Thyroid gland (tissue), 4 donors: ENCODE measurements at places on chromosomes 2 and 18. TPM values are rescaled to one million over a fixed set of nuclear protein-coding genes. Genes with fewer than 3 reads are reported as not detected.

DNA sequence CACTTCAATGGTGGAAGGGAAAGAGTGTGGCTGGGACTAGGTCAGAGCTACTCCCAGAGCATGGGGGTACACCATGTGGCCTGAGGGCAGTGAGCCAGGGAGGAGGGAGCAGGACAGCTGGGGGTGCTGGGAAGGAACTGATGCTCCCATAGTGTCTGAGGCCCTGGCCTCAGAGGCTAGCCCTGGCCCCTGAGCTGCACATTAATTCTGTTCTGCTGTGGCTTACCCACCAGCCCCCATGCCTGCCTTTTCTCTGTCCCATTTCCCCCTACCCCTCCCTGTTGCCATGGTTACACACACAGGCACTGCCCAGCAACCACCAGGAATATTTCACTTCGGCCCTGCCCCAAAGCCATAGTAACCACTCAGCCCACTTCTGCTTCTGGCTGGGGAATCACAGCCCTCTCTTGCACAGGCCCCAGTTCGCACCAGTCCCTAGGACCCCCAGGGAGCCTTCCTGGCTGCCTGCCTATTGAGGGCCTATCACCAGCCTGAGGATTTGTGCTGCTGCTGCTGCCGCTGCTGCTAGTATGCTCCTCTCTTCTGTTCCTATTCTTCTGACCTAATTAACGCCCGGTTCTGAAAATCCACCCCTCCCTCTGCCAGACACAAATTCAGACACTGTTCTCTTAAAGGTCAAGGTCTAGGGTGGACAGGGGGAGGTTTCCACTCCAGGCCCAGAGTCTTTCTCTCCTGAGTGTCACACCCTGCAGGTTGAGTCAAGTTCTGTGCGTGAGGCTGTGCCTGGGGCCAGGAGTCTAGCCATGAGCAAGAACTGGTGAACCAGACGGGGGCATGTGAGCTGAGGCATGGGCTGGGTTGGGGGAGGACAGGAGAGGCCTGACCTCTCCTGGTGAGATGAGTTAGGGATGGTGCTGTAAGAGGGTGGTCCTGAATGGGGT is 87.1 kb upstream of the MCFD2 start:
- H3K4me1 ChIP-seq = peaks cover 79% of the 10 kb centered on the region
- H3K36me3 ChIP-seq = peaks cover 3% of the 10 kb centered on the region
- no peak overlapping the region for H3K4me3 ChIP-seq
- H3K27me3 ChIP-seq = no peaks in the 10 kb centered on the region

DNA sequence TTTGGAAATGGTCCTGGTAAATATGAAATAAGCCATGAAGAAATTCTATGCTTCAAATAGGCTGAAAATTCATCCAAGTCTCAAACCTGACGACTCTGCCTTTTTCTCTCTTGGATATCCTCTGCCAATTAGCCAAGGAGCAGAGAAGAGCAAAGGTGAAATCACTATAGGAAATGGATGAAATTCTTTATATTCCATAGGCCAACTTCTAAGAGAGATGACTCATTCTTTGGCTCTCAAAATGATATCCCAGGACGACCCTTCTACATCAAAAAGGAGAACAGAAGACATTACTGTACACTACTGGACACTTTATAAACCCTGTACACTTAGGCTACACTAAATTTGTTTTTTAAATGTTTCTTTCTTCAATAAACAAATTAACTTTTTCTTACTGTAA is 22.7 kb downstream of the PDE1A start:
- H3K4me3 ChIP-seq = no peak overlapping the region
- H3K27ac ChIP-seq = no peak overlapping the region
- H3K4me1 ChIP-seq = peaks cover 10% of the 10 kb centered on the region
- H3K36me3 ChIP-seq = no peaks in the 10 kb centered on the region

DNA sequence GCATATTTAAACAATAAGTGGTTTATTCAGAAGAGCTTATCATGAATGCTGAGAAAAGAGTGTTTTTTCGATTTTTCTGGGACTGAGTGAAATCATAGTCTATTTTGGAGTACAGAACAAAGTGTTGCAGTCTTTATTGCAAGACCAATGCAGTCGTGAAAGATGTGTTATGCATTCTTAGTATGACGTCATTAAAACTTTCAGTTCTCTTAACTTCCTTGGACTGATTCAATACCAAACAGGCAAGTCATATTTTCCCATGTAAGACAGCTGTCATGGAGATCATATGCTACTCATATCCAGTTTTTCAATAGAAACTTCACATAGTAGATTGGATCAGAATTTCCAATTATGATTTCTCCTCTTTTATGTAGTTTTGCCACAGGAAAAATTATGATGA is 92.6 kb downstream of the RIT2 start:
- H3K27ac ChIP-seq = no peak overlapping the region
- no peaks in the 10 kb centered on the region for H3K36me3 ChIP-seq
- H3K4me3 ChIP-seq = no peak overlapping the region
- no peaks in the 10 kb centered on the region for H3K27me3 ChIP-seq

The CCDC74A gene
- total RNA-seq = 3.3 TPM

DNA sequence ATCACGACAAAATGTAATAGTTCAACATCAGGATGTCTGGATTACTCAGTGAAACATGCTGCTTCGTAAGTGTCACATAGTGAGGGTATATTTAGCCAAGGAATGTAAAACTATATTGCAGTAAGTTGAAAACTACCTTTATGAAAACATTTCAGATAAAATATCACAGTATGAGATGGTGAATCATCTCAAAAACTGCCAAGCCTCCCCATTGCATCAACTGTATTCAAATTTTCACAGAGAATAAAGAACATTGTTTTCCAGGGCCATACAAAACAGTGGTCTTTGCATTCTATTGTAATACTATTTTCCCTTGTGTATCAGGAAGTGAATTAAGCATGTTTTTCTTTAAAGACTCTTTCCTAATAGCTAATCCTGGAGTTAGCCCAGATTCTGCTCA is 47.6 kb upstream of the MSTN start:
- H3K27me3 ChIP-seq = no peaks in the 10 kb centered on the region
- DNase-seq = no peak
- H3K36me3 ChIP-seq = no peaks in the 10 kb centered on the region
